Effector memory CD8-positive, alpha-beta T cell (primary cell): ENCODE measurements at places on chromosomes 5 and 9.
A peak's percentile ranks its signal among the peaks of the same experiment; 100 is the strongest.

GRCh38 chr5:107469485-107470294, 201.0 kb downstream of the EFNA5 start:
- DNase-seq, result peak; percentile 21

- no peak for DNase-seq
Observed at GRCh38 chr5:76688212-76688611, 27.7 kb upstream of the F2R start.

- no peak for DNase-seq
Observed at GRCh38 chr5:127028822-127029457, 1.4 kb downstream of the MARCHF3 start.

DNA sequence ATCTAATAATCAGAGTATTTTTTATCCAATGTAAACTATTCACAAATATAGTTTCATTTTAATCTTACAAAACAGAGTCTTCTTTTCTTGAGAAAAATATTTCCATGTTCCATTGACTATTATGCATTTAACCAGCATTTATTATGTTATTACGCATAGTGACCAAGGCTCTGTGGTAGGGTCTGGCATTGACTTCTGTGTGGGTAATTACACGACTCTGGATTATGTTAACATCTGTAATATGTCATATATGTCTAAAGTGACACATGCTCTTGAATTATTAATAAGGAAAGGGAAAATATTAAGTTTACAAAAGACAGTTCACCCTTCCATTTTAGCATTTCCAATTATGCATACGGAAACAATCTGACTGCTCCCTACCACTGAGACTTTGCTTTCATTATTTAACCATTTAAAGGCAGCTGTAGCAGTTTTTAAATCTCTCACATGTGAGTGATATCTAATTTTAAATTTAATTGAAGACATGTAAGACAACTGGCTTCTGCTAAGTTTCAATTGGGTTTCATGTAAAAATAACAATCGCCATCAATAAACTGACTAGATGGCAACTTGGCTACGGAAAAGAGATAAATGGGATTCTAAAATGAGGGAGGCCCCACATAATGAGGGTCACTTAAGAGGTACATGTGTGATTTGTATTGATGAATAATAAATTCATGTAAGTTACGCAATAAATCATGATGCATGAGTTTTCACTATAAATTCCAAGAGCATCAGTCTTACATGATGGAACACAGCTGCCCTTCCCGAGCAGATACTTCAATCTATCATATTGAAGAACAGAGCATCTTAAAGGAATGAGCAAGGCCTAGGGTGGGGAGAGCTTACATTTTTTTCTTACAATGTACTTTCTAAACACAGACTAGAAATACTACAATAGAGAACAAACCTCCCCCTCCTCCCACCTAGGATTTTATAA, 1056.8 kb downstream of the MAT2B start:
- no peak for DNase-seq

DNA sequence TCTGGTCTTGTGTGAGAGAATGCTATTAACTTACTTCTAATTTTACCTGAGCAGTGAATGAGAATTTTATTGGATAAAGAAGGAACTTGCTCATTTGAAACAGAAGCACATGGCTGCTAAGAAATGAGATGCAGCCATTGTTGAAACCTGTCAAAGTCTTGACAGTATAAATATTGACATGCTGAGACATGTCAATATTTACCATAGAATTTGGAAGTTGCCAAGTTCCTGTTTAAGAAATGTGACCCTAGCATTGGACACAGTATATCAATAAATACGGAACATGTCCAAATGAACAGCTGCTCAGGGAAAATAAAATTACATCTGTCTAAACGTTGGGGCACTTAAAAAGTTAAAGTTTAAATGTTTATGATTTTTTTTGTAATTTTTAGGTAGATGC, 7.8 kb downstream of the XRCC4 start:
- no peak for DNase-seq

DNA sequence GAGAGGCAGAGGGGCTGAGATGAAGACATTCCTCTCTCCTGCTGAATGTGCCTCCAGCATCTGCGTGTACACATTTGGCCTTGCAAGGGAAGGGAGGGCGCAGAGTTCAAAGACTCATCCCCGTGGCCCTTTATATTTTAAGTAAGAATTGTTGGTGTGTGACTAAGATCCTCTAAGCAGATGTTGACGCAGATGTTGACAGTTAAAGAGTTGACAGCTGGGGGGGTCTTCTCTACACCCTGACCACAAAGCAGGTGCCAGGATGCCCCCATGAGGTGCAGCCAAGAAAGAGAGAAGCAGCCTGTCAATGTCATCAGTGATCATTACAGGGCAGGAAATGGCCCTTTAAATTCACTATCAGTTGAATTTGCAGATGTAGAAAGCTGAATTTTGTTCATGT, 262.9 kb downstream of the IRX1 start:
- DNase-seq, result no peak

- no peak for DNase-seq
Observed at GRCh38 chr5:118545470-118545869, 442.9 kb downstream of the DTWD2 start.

GRCh38 chr5:56142614-56143372, 90.3 kb downstream of the ANKRD55 start:
- DNase-seq, result no peak

GRCh38 chr9:77807846-77808750, 160.0 kb upstream of the GNA14 start:
- no peak for DNase-seq

- peak; percentile 71 for DNase-seq
Observed at GRCh38 chr9:129027685-129028191, 393 bp downstream of the SH3GLB2 start.

DNA sequence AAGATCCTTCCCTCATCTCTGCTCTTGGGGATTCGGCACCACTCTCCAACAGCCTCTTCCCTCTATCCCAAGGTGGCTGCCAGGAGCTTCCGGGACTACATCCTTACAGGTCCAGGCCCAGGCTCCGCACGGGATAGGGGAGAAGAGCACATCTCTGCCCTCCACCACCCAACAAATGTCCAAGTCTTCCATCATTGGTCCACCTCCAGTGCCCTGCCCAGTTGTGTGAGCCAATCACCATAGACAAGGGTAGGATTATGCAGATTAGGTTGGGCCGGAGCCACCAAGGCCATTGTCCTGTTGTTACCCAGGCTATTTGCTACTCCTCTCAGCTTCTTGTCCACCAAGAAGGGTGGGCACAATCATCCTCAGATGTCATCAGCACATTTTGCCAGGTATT, 9.1 kb downstream of the UNC5A start:
- DNase-seq, result no peak

- DNase-seq, result no peak
Observed at GRCh38 chr9:131274674-131275331, 1.5 kb downstream of the FAM78A start.

DNA sequence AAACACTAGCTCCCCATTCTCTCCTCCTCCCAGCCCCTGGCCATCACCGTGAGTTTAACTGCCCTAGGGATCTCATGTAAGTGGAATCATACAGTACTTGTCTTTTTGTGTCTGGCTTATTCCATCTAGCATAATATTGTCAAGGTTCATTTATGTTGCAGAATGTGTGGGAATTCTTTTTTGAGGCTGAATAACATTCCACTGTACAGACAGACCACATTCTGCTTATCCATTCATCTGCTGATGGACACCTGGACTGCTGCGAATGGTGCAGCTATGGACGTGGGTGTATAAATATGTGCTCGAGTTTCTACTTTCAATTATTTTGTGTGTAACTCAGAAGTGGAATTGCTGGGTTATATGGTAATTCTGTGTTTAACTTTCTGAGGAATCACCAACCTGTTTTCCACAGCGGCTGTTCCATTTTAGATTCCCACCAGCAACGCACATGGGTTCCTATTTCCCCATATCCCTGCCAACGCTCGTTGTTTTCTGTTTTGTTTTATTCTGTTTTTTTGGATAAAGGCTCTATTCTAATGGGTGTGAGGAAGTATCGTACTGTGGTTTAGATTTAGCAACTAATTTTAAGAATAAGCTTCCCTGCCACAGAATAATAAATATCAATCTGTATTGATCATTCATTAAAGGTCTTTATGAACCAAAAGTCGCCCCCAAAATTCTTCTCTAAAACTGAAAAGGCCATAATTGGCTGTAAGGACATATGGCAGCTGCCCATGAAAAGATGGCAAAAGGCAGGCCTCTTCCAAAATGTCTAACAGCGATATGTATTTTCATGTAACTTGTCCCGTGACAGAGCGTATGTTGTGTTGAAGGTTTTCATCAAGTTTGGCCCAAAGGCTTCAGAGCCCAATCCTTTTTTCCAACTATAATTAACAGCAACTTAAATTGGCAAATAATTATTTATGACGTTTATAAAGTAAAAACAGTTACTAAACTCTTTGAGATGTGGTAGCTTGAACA, 70.3 kb downstream of the DAP start:
- no peak for DNase-seq

DNA sequence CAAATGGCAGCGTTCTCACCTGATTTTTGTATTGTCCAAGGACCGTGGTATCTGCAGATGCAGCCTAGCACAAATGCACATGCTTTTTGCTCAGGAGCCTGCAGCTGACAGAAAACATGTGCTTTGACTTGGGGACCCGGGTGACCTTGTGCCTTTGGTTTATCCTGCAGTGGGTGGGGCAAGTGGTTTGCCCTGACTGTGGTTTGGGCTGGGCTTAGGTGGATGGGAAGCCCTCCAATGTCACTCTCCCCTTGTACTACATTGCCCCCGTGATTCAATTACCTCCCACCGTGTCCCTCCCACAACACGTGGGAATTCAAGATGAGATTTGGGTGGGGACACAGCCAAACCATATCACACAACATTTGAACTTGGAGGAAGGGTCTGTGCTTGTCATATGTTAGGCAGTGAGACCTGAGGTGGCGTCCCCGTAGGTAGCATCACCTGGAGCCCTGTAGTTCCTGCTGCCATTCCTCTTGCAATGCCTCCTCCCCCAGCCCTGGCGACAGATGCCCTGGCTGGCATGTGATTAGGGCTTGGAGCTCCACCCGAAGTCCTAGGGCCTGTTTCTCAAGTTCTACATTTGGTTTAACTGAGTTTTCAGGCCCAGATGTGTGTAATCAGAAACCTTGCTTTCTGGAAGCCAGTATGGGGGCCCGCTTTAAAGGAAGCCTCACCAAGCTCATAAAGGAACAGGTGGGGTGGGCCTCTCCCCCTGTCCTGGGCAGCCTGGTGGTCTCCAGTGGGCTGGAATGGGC, 2.1 kb downstream of the ANKRD33B start:
- no peak for DNase-seq

DNA sequence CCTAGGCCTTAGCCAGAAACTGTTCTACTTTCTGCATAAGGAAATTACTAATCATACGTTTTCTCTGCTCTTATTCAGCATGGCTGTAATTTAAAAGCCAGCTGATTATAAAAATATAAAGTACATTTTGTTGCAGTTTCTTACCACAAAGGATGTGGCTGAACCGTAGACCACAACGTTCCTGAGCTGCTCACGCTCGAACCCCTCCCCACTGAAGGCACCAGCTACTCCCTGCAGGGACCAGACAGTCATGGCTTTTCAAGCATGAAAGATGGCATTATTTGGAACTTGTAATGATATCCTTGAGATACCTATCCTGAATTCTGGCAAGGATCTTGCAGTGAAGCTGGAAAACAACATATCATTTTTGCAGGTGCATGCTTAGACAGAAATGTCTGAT, 91.8 kb upstream of the DMRT1 start:
- DNase-seq, result no peak

- DNase-seq, result no peak
Observed at GRCh38 chr5:14471507-14471906, 110.1 kb upstream of the OTULINL start.

GRCh38 chr9:9901624-9902023, 711.2 kb downstream of the PTPRD start:
- DNase-seq, result no peak

DNA sequence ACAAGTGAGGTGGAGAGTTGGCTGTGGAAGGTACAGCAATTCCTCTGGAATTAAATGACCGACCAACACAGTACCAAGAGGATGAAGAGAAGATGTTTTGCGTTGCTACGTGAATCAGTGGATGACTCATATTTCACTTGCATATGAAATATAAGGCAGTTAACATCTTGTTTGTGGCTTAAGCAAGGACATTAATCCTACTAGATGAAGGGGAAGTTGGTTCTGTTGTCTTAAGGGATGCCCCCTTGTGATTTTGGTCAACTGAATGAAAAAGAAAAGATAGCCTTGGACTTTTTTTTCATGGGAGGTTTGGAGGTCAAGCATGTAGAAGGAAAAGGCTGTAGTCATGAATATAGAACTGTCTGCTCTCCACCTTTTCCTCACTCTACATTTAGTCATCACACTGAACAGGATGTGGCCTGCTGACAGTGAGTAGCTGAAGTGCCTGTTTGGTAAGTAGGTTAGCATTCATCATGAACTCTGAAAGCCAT, 33.9 kb downstream of the VLDLR start:
- peak; percentile 22 for DNase-seq

- no peak for DNase-seq
Observed at GRCh38 chr9:81141961-81142360, 547.4 kb downstream of the TLE1 start.

- DNase-seq, result no peak
Observed at GRCh38 chr5:91189480-91190313, 193.4 kb downstream of the ARRDC3 start.

- DNase-seq, result peak; percentile 19
Observed at GRCh38 chr5:151757233-151758140, 944 bp downstream of the ATOX1 start.

DNA sequence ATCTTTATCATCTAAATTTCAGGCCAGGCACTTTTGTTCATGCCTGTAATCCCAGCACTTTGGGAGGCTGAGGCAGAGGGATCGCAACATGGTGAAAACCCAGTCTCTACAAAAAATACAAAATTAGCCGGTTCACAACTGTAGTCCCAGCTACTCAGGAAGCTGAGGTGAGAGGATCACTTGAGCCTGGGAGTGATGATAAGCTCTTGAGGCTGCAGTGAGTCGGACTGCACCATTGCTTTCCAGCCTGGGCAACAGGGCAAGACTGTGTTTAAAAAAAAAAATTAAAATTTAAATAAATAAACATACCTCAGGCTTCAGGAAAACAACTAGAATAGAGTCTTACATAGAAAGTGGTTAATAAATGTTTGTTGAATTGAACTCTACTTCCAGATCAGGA, 147.4 kb downstream of the AGTPBP1 start:
- no peak for DNase-seq
